ENCODE measurements at places on chromosomes 5 and 9. TPM values are rescaled to one million over a fixed set of nuclear protein-coding genes. Genes with fewer than 3 reads are reported as not detected.

DNA sequence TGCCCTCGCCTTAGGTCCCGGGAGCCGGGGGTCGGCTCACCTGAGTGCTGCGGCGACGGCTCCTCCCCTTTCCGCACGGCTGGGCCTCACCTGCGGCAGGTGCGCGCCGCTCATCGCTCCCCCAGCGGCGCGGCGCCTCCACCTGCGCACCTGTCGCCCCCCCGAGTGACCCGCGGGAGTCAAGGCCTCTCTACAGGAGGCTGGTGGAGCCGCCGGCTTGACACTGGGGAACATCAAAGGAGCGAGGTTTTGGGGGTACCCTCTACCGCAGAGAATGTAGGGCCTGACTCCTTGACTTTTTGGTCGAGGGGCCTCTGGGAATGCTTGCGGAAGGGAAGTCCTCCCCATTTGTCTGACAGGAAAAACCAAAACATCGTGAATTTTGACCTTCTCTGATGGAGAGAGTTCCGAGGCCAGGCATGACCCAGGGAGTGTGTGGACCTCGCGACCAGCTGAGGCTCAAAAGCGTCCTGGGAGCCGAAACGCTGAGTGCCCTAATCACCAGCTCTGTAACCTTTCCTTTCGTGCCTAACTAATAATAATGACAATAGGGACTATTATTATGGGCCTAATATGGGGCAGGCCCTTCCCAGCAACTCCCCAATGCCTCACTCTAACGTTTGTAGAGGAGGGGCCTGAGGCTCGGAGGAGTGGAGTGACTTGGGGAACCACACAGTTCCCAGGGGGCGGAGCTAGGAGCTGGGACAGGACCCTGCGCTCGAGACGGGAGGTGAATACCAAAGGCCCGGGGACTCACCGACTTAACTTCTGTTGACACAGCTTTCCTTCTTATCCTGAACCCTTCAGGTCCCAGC, 714 bp upstream of the IER5L start:
- DNase-seq = no peak

DNA sequence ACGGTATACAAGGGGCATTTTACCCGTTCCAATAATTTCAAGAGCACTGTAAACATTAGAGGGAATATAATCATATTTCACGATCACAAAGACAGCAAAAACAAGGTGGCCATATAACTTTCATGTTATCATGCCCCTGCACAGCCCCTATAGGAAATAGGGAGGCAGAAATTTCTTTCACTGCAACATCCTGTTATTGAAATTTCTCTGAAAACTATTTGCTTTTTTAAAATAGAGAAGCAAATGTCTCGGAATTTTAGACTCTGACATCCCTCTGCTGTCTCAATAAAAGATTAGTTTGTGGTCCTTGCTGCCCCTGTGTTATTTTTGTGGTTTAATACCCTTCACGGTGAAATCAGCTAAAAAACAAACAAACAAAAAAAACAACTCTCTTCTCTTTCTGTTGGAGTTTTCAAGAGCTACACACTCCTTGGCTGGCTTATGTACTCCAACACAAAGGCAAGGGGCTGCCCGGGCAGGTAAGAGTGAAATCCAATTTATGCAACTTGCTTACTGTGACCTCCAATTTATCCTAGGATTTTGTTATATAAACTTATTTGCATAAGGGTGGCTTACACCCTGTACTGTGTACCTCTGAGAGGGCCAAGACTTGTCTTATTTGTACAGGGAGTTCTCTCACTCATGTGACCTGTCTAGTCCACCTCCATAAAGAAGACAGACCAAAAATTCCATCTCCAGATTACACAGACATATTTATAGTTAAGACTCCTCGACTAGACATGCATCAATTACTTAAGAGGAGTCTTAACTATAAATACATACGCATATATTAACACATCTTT, 223.6 kb downstream of the MLLT3 start:
- no peak for DNase-seq

GRCh38 chr5:37664551-37664950, 175.3 kb downstream of the GDNF start:
- DNase-seq = no peak

DNA sequence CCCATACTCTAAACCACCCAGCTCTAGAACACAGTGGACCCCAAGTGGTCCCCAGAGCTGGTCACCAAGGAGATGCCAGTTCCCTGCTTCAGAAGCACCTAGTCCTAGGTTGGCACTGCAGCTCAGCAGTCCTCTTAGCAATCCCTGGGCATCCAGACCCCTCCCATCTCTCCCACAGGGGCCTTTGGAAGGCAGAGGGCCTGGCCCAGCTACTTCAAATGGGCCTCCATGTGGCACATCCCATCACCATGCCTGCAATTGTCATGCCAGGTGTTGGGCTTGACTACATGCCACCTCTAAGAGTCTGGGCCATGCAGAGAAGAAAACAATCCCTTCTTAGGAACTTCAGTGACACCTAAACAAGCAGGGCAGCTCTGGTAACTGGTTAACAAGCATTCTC, 14.1 kb downstream of the MACROH2A1 start:
- no peak for DNase-seq

DNA sequence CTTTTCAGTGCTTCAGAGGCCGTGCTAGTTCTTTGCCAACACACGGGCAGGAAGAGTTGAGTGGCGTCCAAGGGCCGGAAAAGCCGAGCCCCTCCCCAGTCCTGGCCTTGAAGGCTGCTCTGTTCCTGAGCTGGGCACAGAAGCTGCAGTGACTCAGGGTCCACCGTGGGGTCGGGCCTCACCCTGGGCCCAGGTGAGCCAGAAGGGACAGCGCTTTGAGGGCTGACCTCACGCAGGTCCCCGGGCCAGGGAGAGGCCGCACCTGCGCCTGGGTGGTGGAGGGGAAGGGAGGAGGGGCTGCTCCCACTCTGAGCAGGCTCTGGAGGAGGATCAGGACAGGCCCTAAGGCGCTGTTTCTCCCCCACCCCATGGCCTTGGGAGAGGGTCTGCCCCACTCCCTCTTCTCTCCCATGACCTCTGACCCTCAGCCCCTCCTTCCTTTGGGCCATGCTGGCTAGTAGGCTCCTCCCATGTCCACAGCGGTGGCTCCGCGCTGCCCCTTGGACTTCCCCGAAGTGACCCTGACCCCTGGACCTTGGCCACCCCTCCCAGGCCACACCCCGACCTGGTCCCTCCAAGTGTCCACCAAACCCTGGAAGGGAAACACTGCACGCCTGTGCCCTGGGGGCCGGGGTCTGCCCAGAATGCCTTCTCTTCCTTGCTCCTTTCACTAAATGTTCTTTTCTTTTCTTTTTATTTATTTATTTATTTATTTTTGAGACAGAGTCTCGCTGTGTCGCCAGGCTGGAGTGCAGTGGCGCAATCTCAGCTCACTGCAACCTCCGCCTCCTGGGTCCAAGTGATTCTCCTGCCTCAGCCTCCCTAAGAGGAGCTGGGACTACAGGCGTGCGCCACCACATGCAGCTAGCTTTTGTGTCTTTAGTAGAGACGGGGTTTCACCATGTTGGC, 19.7 kb upstream of the SLC6A19 start:
- no peak for DNase-seq

GRCh38 chr9:2459756-2460155, 161.8 kb upstream of the VLDLR start:
- DNase-seq = no peak

INSL6 gene
- total RNA-seq = not detected

COMMD10 gene
- 30.0 TPM for total RNA-seq

MARCHF3 gene
- total RNA-seq = 11.8 TPM

Data from activated naive CD4-positive, alpha-beta T cell treated with anti-CD3 and anti-CD28 coated beads for 36 hours (primary cell).